T-helper 17 cell (primary cell): ENCODE measurements at places on chromosomes 2 and 18. TPM values are rescaled to one million over a fixed set of nuclear protein-coding genes. Genes with fewer than 3 reads are reported as not detected.

KCNJ3 gene
- not detected for total RNA-seq

SERPINB10 gene
- total RNA-seq, result not detected

CASP8 gene
- total RNA-seq, result 191 TPM

TUBB8B gene
- not detected for total RNA-seq

SH2D6 gene
- total RNA-seq, result 0.40 TPM
